ENCODE measurements at places on chromosomes 11 and 22. TPM values are rescaled to one million over a fixed set of nuclear protein-coding genes. Genes with fewer than 3 reads are reported as not detected.

GRCh38 chr11:95152876-95153856 is 63.5 kb downstream of the ENDOD1 start:
- peaks cover 27% of the 10 kb centered on the region for H3K36me3 ChIP-seq
- H3K4me1 ChIP-seq, result peaks cover 55% of the 10 kb centered on the region
- no peak for DNase-seq
- no peak overlapping the region for H3K27ac ChIP-seq

DNA sequence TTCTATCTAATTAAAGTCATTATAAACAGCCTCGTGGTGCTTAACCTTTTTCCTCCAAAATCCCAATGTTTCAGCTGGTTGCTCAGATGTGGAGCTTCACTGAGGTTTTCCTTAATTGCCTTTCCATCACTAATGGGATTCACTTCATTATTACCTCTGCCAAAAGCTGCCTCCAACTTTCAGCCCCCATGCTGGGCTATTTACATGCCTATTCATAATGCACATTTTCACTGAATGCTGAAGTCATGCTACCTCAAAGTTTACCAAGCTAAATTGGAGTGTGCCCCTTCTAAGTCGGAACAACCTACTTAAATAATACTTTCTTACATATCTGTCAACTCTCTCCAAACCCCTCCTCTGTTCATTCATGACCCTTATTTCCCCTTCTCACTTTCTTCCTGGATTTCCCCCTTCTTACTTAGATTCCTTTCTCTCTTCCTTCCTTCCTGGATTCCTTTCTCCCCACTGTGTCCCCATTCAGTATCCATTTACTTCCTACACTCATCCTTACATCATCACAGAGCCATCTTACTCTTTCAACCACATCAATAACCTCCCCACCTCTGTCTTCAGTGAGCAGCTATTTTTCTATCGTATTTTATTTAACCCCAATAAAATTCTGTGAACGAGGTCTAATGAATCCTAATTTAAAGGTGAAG is 887.3 kb upstream of the TENM4 start:
- no peaks in the 10 kb centered on the region for H3K27me3 ChIP-seq
- no peaks in the 10 kb centered on the region for H3K36me3 ChIP-seq
- no peaks in the 10 kb centered on the region for H3K4me1 ChIP-seq
- DNase-seq, result no peak
- H3K27ac ChIP-seq, result no peak overlapping the region

DNA sequence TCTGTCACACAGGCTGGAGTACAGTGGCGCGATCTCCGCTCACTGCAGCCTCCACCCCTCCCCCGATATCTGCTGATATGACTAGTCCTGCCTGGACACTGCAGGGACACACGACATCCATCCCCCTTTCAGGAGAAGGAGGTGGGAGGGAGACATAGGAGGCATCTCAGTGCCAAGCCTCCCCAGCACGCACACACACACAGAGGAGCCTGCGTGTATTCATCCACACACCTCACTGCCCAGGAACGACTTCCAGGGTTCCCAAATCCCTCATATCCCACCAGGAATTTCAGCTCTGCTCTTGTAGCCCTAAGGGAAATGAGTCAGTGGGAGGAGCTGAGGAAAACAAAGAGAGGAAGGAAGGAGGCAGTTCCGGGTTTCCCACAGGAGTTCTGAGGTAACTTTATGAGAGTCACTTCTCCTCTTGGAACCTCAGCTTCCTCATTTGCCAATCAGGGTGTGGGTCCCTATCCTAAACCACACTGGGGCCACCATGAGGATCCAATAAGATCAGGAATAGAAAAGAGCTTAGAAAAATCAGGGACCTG is 37.2 kb upstream of the ACER3 start:
- peak overlapping the region; percentile 34 for H3K4me3 ChIP-seq
- no peaks in the 10 kb centered on the region for H3K36me3 ChIP-seq
- peaks cover 15% of the 10 kb centered on the region for H3K4me1 ChIP-seq
- peak; percentile 37 for DNase-seq
- H3K27me3 ChIP-seq, result no peaks in the 10 kb centered on the region
- peak overlapping the region; percentile 12 for H3K27ac ChIP-seq

GRCh38 chr22:45968751-45969413 is 8.1 kb downstream of the WNT7B start:
- H3K4me1 ChIP-seq, result peaks cover 43% of the 10 kb centered on the region
- peak; percentile 77 for DNase-seq
- no peaks in the 10 kb centered on the region for H3K27me3 ChIP-seq
- H3K4me3 ChIP-seq, result peak overlapping the region; percentile 42

- peaks cover 8% of the 10 kb centered on the region for H3K4me1 ChIP-seq
- no peaks in the 10 kb centered on the region for H3K36me3 ChIP-seq
- peaks cover 68% of the 10 kb centered on the region for H3K27me3 ChIP-seq
- DNase-seq, result no peak
- no peak overlapping the region for H3K27ac ChIP-seq
These were observed 103.1 kb downstream of the TSPAN18 start for GRCh38 chr11:44829838-44830237.

DNA sequence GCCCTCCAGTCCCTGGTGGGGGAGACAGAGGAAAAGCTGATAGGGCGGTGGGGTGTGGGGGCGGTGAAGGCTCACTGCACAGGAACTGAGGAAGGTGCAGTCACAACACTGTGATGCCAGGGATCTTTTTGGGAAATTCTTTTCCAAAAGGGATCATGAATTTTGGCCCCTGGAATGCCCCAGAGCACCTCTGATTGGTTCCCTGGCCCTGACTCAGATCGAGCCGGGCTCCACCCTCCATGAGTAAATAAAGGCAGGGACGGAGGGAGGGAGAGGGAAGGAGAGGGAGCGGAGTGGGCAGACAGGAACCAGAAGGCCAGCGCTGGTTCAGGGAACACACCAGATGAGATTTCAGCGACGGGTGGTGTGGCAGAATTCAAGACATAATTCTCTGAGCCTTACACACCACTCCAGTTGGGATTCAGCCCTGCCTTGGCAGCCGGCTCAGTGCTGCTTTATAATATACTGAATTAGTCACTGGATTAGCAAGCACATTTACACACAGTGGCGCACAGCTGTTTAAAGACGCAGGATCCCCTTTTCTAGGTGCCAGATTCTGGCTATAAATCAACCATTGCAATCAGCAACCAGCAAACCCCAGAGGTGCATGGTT is 80.3 kb downstream of the ETS1 start:
- H3K27ac ChIP-seq, result peak overlapping the region; percentile 43
- H3K27me3 ChIP-seq, result no peaks in the 10 kb centered on the region
- peaks cover 60% of the 10 kb centered on the region for H3K4me1 ChIP-seq
- DNase-seq, result peak; percentile 67
- H3K36me3 ChIP-seq, result peaks cover 21% of the 10 kb centered on the region

DNA sequence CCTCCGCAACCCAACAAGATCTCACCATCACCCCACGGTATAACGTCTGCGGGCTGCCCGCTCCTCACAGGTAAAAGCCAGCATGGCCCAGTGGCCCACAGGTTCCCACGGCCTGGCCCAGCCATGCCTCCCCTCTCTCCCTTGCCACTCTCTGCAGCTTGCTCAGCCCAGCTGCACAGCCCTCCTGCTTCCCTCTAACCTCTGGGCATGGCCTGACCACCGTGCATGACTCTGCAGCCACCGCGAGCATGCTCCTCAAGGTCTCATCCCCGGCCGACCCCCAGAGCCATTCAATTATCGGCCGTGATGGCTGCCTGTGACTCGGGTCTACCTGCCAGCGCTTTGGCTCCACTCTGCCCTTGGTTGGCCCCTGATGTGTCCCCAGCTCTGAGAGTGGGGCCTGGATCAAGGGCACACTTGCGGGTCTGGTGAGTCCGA is 185.5 kb downstream of the CTTN start:
- H3K27ac ChIP-seq, result no peak overlapping the region
- no peak for DNase-seq
- H3K27me3 ChIP-seq, result no peaks in the 10 kb centered on the region
- H3K4me3 ChIP-seq, result no peak overlapping the region
- no peaks in the 10 kb centered on the region for H3K4me1 ChIP-seq
- peaks cover 3% of the 10 kb centered on the region for H3K36me3 ChIP-seq

DNA sequence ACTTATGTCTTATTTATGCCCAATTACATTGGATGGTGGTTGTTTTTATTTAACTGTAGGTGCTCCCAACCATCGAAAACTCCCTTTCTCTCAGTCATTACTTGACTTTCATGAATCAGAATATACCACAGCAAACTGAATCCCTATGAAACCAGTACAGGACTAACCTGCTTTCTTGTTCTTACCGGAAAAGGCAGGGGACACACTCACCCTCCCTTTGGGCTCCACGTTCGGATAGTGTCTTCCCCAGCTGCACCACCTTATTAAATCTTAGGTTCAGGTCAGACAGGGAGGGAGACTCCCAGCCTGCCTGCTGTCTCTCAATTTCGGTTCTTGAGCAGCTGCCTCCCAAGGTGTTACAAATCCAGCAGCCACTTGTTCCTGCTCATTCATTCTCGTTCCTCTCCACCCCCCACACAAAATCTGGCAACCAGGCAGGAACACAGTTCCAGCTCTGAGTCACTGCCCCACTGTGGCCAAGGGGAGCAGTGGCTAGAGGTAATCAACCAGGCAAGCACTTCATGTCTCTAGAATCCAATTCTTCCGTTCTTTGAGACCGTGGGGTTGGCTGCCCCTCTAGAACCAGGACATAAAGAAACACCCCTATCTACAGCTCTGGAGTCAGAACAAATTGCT is 133.0 kb downstream of the PLEKHA7 start:
- peaks cover 90% of the 10 kb centered on the region for H3K4me1 ChIP-seq
- peak; percentile 83 for DNase-seq
- peaks cover 30% of the 10 kb centered on the region for H3K36me3 ChIP-seq
- no peaks in the 10 kb centered on the region for H3K27me3 ChIP-seq
- peak overlapping the region; percentile 62 for H3K4me3 ChIP-seq

The TMEM191C gene
- 2.2 TPM for total RNA-seq

The SPECC1L gene
- total RNA-seq, result 53.4 TPM

The PSMC3 gene
- total RNA-seq, result 154 TPM

The OSM gene
- not detected for total RNA-seq

The TCN2 gene
- 11.0 TPM for total RNA-seq

The CKAP5 gene
- 140 TPM for total RNA-seq

The SHISAL1 gene
- not detected for total RNA-seq
